Fibroblast of skin of back (primary cell): ENCODE measurements at places on chromosomes 1 and 21.
A peak's percentile ranks its signal among the peaks of the same experiment; 100 is the strongest.

DNA sequence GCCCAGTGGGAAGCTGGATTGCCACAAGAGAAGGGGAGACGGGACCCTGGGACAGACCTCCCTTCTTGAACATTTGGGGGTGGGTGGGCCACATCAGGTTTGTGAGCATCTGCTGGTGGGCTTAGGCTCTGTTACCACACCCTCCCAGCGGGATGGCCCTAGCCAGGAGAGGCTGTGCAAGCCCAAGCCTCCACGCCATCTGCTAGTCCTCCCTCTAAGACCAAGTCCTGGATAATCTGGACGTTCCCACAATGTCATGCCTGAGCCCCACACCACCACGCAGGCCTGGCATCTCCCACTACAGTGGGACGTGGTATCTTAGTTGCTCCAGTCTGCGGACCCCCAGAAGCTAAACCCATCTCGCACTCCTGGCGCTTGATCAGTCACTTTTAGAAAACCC is 3.7 kb upstream of the IBA57 start:
- no peak for DNase-seq

DNA sequence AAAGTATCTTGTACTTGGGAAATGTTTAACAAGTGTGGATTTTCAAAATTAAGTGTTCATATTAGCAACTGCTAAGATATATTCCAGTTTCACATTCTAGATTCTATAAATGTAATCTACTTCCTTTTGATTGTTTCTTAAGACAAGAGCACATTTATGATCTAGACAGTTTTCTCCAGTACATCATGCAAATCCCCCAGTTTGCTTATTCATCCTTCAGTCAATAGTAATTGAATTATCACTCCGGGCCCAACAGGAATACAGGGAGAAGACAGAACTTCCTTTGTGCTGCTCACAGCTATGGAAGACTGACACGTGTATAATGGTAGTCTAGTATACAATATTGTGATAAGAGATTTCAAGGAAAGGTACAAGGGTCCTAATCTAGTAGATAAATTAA is 14.5 kb downstream of the PLA2G4A start:
- no peak for DNase-seq

GRCh38 chr21:28580585-28580984 is 412.1 kb downstream of the LTN1 start:
- DNase-seq = no peak

- DNase-seq = no peak
Observed at GRCh38 chr1:203486618-203487370, 7.2 kb upstream of the OPTC start.

DNA sequence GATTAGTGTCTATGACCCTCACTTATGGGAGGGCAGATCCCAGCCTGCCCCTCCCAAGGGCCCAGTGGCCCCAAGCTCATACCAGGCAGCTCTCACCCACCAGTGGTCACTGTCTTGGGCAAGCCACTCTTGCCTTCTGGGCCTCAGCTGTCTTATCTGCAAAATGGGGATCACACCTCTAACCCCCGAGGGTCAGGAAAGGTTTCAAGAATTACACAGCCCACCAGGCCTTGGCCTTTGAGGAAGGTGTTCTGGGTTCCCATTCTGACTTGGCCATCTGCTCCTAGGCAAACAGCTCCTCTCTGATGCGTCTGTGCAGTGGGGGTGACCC is 16.8 kb downstream of the RUNX3 start:
- DNase-seq = no peak

GRCh38 chr1:244370060-244370637 is 81.6 kb downstream of the ADSS2 start:
- DNase-seq = no peak

- DNase-seq = no peak
Observed at GRCh38 chr1:186420311-186420710, 40.6 kb downstream of the PDC start.

GRCh38 chr1:23600283-23600682 is 41.0 kb upstream of the ID3 start:
- no peak for DNase-seq

DNA sequence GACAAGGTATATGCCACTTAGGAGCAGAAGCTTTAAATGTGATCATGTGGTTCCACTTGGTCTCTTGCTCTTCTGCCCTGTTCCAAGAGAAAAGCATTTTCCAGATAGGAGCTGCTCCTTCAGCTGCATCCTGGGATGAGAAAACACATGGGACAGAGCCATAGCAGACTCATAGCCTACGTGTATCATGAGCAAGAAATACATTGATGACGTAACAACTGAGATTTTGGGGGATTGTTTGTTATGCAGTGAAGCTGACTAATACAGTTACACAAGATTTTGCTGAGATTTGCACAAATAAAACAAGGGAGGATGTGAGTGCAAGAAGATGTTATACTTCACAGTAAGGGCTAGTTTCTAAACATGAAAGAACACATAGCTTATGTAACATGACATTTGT is 36.0 kb upstream of the IRF2BP2 start:
- no peak for DNase-seq

DNA sequence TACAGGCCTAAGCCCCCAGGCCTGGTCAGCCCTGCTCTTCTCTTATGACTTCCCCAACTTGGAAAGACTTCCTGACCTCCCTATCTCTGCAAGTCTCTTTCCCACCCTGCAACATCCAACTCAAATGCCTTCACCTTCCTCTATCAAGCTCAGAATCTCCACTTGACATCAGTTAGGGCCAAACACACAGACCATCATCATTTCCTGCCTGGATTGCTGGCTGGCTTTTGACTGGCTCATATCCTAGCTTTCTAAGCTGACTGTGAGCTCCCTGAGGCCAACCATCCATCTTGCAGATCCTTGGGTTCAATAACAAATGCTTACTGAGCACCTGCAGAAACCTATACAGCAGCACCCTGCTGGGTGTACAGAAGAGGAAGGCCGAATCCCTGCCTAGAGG is 137.3 kb upstream of the EDN2 start:
- no peak for DNase-seq

DNA sequence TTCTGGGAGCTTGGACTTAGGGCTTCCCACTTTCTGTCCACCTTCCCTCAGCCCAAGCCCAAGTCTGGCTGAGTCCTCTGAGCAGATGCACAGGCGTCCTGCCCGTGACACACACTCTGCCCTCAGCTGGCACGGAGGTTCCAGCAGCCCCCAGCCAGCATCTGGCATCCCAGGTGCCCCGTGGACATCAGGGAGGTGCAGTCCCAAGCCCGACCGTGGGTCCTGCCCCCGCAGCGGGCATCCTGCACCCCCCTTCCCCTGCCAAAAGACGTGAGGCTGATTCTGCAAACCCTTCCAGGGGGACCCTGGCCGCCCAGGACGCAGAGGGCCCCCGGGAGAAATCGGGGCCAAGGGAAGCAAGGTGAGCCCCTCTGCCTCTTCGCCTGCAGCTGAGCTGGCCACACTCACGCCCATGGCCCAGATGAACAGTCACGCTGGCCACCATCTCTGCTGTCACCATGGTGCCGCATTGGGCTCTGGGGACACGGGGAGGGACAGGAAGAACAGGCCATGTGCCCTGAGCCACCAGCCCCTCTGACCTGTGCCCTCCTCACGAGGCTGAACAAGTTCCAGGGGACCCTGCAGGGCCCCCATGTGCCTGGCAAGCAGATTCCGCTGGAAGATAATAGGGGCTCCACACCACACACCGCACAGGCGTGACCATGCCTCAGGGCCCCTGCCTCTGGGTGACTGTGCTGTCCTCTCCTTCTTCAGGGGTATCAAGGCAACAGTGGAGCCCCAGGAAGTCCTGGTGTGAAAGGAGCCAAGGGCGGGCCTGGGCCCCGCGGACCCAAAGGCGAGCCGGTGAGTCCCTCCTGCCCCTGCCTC is 20.6 kb downstream of the COL6A2 start:
- no peak for DNase-seq

- DNase-seq = no peak
Observed at GRCh38 chr1:230272557-230272956, 153.6 kb downstream of the PGBD5 start.

GRCh38 chr1:211632117-211632807 is 43.2 kb downstream of the NEK2 start:
- no peak for DNase-seq

- DNase-seq = no peak
Observed at GRCh38 chr21:38268864-38269575, 12.2 kb downstream of the KCNJ15 start.

- no peak for DNase-seq
Observed at GRCh38 chr1:36372617-36373016, 13.1 kb downstream of the STK40 start.

GRCh38 chr1:33219886-33220661 is 36.2 kb upstream of the ZNF362 start:
- no peak for DNase-seq

DNA sequence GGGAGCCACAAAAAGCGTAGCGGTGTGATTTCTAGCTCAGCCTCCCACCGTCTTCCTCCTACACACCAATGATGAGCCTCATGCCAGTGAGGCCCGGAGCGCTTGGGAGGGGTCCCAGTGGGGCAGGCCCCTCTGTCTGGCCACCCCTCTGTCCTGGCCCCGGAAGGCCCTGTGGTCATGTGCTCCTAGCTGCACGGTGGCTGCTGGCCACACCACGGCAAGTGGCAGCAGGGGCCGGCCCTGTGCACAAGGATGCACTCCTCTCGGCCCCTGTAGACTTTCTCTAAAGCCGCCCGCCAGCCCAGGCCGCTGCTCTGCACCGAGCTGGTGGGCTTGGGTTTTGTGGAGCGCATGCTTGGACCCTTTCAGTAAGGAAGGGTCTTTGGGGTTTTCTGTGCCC is 53.6 kb downstream of the KCNAB2 start:
- DNase-seq = no peak

DNA sequence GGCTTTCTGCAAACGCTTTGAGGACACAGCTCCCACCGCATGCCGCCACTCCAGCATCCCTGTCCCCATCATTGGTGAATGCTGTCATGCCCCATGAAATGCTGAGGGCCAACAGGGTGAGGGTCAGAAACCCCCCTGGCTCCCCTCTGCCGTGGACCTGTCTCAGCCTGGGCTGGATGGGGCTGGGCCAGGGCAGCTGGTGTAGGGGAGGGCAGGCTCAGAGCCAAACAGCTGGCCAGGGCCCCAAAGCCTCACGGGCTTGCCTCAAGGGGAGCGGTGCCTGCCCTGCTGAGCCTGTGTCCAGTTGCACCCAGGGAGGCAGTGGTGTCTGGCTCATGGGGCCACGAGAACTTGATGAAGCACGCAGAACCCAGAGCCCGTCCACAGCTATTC is 49.7 kb downstream of the S100B start:
- DNase-seq = no peak

- DNase-seq = no peak
Observed at GRCh38 chr1:81730881-81731280, 69.9 kb upstream of the ADGRL2 start.

- DNase-seq = no peak
Observed at GRCh38 chr1:214019499-214019898, 31.7 kb downstream of the PROX1 start.

DNA sequence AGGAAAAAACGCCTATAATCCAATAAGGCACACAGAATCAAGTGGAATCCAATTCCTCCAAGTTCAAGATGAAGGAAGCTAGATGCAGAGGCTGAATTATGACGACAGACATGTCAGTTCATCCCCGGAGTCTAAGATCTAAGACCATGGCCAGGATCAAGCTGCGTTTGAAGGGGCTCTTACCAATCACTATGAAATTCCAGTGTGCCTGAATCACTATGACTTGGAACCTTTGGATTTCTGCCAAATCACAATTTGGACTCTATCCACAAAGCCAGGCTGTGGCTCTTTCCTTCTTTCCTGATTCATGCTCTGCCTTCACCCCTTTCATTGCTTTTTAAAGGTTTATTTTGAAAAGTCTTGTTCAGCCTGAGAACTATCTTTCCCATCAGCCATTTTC is 17.1 kb downstream of the OLIG2 start:
- peak; percentile 88 for DNase-seq

GRCh38 chr1:178688244-178688643 is 36.8 kb upstream of the RALGPS2 start:
- no peak for DNase-seq

DNA sequence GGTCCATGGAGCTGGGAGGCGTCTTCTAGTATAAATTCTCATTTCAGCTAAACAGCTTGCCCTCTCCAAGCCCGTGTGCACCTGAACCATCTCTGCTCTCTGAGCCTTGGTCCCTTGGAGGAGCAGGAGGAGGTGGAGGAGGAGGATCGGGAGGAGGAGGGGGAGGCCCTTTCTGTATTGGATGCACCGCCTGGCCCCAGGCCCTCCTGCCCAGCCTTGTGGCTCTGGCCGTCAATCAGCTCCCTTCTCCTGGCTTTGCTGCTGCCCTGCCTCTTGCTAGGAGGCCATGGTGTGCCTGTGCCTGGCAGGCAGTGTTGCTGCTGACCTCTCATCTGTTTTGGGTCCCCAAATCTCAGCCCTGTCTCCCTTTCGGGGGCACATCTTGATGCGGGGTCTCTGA is 9.0 kb downstream of the COL18A1 start:
- no peak for DNase-seq

GRCh38 chr1:228434689-228435088 is 18.0 kb upstream of the TRIM17 start:
- peak; percentile 12 for DNase-seq

DNA sequence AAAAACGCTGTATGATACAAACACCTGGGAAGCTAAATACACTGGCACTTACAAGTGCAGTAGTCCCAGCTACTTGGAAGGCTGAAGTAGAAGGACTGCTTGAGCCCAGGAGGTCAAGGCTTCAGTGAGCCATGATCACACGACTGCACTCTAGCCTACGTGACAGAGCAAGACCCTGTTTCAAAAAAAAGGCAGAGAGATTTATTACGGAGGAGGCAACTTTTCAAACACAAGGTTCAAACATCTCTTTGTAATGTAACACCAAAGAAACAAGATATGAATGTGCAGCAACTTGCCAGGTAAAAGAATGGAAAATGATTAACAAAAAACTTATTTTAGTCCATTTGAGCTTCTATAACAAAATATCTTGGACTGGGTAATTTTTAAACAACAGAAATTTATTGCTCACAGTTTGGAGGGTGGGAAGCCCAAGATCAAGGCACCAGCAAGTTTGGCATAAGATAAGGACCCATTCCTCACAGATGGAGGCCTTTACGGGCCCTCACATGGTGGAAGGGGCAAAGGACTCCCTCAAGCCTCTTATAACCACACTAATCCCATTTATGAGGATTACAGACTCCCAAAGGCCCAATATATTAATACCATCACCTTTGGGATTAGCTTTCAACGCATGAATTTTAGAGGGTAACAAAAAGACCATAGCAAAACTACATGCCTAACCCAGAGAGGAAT is 73.3 kb downstream of the EVI5 start:
- no peak for DNase-seq

GRCh38 chr1:45542591-45542990 is 8.0 kb upstream of the AKR1A1 start:
- DNase-seq = no peak

DNA sequence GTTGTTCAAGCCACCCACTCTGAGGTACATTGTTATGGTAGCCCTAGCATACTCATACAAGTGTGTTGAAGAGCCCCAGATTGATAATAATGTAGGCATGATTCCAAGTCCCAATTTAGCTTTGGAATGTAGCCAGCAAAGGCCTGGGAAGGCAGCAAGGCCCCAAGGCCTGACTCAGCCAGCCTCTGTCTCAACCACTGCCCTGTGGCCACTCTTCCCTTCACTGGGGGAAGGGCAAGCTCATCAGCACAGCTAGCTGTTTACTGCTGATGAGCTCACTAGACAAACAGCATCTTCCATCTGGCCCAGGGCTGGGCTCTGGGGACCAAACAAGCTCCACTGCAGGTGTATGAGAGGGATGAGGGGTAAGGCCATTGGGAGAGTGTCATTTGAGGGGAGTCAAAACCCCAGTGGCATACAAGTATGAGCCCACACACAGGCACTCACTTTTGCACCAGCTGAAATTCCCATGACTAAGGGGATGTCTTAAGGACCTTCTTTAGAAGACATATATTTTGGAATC is 2.2 kb upstream of the IRF6 start:
- DNase-seq = peak; percentile 95

GRCh38 chr1:87045761-87046304 is 131.4 kb downstream of the HS2ST1 start:
- peak; percentile 10 for DNase-seq

GRCh38 chr1:38194472-38194871 is 147.9 kb upstream of the POU3F1 start:
- no peak for DNase-seq
